EL (cell line): ENCODE measurements at places on chromosomes 7 and 10.

DNA sequence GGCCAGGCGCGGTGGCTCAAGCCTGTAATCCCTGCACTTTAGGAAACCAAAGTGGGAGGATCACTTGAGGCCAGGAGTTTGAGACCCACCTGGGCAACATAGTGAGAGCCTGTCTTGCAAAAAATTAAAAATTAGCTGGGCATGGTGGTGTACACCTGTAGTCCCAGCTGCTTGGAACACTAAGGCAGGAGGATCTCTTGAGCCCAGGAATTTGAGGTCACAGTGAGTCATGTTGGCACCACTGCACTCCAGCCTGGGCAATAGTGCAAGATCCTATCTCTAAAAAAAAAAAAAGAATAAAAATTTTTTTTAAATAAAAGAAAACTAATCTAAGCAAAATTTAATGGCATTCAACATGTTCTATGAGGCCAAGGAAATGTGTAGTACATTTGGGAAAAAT, 44.9 kb upstream of the UBN2 start:
- DNase-seq, result peak; percentile 2

DNA sequence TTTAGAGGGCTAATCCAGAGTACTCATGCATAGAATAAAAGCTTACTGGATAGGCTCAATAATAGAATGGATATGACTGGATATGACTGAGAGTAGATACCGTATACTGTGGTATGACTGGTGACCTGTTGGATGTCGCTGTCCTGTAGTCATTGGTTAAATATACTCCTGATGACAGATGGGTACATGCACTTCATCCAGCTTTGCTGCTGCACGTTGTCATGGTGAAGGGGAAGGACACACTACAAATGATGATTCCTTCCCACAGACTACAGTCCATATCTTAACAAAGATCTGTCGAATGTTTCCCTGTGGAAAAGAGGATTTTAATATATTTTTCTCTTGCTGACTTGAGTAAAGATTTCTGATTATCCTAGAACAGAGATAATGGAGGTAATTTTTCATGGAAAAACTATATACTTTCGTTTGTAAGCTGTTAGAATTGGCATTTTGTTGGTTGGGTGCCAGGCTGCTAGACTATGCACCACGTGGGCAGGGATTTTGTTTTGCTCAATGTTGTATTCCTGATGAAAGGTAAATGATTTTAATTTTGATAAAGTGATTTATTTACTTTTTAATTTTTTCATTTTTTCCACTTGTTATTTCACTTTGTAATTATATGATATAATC, 97.3 kb downstream of the PPP1R9A start:
- no peak for DNase-seq

- DNase-seq, result no peak
These were observed 264.2 kb upstream of the SEMA3E start for GRCh38 chr7:83913174-83913573.

DNA sequence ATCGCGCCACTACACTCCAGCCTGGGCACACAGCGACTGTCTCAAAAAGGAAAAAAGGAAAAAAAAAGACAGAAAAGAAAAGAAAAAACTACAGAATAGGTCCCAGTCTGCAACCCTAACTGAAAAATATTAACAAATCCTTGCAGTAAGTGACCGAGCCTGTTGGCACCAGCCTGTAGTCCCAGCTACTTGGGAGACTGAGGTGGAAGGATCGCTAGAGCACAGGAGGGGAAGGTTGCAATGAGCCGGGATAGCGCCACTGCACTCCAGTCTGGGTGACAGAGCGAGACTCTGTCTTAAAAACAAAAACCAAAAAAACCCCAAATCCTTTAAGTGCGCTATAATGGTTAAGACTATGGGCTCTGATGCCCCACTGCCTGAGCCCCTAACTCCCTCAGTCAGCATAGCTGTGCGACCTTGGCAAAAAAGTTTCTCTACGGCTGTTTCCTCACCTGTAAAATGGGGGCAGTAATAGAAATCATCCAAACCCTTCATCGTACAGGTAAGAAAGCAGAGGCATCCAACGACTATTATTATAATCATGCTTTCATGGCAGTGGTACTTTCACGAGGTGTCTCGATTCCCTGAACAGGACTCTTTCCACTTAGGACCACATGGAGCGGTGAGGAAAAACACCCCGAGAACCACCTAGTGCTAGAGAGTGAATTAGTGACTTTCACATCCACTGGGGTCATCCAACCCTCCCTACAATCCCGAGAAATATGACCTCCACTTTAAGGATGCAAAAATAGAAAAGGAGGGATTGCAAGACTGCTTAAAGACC, 755 bp downstream of the TOMM7 start:
- DNase-seq, result peak; percentile 31

DNA sequence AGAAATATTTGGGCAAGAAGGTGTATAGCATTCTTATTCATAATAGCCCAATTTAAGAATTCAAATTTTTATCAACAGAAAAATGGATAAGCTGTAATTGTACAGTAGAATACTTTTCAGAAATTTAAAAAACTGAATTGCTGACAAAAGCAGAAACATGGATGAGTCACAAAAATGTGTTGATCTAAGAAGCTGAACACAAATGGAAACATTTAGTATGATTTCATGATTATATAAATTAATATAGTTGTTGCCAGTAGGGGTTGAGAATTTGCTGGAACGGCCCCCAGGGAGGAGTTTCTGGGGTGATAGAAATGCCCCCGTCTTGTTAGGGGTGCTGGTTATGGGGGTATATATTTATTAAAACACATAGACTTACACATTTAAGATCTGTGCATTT, 179.1 kb downstream of the KLF6 start:
- DNase-seq, result no peak

- no peak for DNase-seq
These were observed 56.0 kb downstream of the PTPRN2 start for GRCh38 chr7:158531661-158532060.

- DNase-seq, result peak; percentile 48
These were observed 186.4 kb downstream of the LRRC4 start for GRCh38 chr7:127844707-127845331.

DNA sequence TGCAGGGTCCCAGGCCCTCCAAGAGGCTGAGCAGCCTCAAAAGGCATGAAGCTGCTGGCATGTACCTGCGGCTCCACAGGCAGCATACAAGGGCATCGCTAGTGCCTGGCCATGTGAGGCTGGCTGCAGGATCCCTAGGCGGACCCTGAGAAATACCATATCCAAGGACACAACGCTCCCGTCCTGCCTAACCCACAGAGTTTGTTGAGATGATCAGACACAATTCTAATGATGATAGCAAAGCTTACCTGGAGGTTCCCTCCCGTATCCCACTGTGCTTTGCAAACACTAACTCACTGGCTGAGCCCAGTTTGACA, 17.3 kb downstream of the CLRN3 start:
- no peak for DNase-seq

DNA sequence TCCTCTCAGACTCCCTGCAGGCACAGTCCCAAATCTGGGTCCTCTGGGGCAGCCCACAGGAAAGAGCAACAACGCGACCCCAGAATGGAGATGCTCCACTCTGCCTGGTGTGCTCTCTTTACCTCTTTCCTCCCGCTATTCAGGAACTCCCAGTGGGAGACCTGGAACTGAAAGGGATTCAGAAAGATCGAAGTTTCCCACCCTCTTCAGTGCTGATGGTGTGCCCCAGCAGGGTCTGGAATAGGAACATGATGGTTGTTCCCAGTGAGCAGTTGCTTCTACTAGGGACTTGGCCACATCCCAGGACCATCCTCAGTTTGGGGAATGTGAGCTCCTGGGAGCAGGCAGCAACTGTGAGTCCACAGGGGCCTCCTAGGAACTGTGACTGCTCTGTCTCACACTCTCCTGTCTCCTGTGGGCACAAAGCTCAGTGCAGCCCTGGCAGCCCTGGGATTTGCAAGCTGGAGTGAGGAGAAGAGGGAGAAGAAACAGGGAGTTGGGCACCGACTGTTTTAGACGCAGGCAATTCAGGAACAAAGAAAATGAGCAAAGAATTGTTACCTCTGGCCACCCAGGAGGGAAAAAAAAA, 17.9 kb downstream of the OR6V1 start:
- no peak for DNase-seq

GRCh38 chr7:95579318-95579717, 17.0 kb downstream of the PDK4 start:
- no peak for DNase-seq

DNA sequence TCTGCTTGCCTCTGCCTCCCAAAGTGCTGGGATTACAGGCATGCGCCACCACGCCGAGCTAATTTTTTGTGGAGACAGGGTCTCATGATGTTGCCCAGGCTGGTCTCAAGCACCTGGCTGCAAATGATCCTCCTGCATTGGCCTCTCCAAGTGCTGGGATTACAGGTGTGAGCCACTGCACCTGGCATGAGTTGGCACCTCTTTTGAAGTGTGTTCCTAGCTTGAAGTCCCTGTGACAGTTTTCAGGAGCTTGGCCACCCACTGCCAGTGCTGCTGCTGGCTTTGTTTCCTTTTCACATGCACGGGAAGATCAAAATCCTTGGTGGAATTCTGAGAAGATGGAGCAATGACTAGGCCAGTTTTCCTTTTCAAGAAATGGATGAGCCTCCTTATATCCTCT, 126.3 kb downstream of the NRP1 start:
- no peak for DNase-seq

- peak; percentile 36 for DNase-seq
These were observed 2.3 kb upstream of the DRGX start for GRCh38 chr10:49398000-49398861.

DNA sequence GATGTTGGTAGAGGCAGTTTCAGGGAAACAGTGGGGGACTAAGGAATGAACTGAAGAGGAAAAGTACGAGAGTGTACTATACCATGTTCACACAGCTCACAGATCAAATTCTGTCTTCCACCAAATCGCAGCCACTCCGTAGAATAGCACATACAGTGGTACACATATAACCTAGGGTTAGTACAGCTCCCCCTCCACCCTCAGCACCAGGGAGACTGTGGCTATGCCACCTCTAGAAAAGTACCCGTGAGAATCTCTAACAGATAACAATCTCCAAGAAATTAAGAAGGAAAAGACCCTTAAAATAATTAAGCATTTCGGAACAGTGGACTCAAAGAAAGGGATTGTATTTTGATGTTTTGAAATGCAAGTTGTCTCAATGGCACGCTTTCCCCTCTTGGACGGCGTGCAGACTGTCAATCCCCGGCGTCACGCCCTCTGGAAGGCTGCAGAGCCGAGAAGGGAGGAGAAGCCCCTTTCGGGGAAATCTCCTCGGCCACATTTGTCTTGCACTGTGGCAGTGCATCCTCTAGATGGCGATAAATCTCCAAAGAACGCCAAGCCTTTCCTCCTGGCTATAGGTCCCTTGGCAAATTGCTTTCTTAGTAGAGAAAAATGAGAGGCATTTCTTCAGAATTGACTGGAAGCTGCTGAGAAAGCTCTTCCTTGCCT, 345.0 kb downstream of the REEP3 start:
- peak; percentile 60 for DNase-seq

DNA sequence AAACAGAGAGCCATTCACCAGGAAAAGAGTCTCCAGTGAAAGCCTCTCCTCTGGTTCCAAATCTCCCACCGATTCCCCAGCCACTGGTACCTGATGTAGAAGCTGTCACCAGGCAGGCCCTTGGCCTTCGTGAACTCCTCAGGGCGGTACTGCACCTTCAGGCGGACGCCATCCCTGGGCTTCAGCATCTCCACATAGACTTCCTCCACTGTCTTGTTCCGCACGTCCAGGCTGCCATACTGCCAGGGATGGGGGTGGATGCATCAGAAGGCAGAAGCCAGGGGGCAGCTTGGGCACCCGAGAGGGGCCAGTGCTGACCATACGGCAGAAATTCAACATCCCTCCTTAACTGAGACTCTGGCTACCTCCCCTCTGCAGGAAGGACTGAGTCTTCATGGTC, 118.8 kb downstream of the DLG5 start:
- no peak for DNase-seq

GRCh38 chr10:22544325-22545068, 169.9 kb downstream of the PIP4K2A start:
- DNase-seq, result no peak

- no peak for DNase-seq
These were observed 5.9 kb downstream of the EBF3 start for GRCh38 chr10:129958148-129958628.

DNA sequence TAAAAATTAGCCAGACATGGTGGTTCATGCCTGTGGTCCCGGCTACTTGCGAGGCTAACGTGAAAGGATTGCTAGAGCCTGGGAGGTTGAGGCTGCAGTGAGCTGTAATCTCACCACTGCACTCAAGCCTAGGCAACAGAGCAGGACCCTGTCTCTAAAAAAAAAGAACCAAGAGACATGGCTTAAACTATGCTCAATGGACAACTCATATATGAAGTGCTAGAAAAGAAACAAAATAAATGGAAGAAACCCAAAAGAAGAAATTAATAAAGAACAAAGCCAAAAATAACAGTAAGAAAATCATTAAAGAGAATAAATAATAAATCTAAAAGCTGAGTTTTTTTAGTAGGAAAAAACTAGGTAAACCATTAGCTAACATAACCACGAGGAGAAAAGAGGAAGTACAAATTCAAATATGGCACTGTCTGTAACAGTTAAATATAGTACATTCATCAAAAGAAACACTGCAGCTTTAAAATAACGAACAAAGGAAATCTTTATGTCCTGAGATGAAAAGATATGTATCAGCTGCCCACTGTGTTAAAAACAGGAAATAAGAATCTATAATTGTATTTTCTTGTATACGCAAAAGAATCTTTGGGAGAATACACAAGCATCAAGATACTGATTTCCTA, 48.7 kb downstream of the UPF2 start:
- no peak for DNase-seq

DNA sequence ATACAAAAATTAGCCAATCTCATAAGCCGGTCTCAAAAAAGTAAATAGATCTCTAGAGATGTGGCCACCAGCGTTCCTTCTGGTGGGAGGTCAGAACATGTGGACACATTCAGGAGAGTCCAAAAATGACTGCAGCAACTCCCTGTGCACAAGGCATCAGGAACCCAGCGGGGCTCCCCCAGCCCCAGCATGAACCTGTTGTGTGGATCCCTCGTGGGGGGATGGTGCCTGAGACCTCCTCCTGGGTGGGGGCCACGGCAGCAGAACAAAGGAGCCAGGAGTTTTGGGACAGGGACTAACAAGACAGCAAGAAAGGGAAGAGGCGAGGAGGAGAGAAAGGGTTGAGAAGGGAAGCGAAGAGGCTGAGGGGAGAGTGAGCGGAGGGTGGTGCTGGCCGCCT, 121.8 kb downstream of the WDR37 start:
- DNase-seq, result no peak

GRCh38 chr7:41825927-41826480, 123.1 kb upstream of the INHBA start:
- peak; percentile 65 for DNase-seq

GRCh38 chr10:99740933-99741559, 9.0 kb downstream of the CUTC start:
- no peak for DNase-seq

- peak; percentile 72 for DNase-seq
These were observed 836 bp downstream of the KMT2E start for GRCh38 chr7:105014693-105015389.
